ENCODE measurements at places on chromosomes 2 and 18.

DNA sequence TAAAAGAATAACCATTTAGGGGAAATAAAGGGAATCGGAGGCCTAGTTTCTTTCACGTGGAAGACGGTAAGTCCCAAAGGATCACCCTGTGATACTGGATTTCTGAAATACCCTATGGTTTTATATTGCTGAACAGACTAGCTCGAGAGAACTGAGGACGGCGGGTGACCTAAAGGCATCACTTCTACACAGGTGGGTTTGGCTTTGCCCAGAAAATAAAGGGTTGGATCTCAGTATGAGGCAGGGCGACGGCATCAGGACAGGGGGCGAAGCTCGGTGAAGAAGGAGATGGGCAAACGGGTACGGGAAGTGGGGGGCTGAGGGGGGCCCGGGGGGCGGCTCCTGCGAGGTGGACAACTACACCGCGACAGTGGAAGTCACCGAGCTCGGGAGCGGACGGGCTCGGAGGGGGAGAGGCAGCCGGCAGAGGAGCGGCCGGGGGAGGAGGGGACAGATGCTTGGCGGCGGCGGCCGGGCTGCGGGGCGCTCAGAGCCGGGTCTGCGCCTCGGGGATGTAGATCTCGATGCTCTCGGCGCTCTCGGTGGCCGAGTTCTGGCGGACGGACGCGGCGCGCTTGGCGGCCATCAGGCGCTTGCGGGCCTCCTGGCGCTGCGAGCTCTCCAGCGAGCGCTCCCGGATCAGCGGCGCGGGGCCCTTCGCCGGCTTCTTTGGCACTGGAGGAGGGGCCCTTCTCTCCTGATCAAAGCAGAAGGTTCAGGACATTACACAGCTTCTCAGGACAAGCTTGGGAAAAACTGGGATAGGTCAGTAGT lies 48.9 kb downstream of the TGIF1 start:
- no peak for DNase-seq

DNA sequence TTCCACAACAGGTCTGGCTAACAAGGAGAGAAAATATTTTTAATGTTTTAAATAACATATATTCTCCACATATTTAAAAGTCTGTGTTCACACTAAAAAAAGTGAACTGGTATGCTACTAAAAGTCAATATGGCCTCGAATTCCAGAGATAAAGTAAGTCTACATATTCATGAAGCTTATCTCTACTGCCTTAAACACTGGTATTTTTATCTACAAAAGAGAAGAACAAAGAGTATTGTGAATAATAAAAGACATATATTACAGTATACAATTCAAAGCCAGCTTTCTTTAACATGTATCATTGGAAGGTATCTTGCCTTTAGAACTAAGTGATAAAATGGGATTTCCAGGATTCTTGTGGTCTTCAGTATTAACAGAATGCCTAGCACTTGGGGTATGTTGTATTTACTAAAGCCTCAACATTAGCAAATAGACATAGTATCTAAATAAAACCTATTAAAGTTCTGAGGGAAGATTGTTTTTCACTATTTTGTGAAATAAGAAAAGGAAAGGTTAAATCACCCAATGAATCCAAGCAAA lies 302.8 kb upstream of the CCDC68 start:
- DNase-seq: no peak

DNA sequence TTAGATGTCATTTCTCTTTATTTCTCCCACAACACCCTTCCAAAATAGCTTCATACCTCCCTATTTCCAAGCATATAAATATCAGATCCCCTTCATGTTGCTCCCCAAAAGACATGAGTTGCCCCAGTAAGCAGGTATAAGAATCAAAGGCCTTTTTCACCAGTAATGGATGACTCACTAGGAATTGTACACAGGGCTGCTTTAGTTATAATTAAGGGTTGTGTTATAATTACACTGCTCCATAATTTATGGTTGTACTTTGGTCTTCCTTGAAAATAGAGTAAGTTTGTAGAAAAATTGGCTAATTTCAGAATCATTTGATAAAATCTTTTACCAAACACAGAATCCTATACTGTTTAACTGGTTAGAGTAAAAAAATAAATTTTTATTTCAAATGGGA lies 8.8 kb upstream of the AQP4 start:
- no peak for DNase-seq

DNA sequence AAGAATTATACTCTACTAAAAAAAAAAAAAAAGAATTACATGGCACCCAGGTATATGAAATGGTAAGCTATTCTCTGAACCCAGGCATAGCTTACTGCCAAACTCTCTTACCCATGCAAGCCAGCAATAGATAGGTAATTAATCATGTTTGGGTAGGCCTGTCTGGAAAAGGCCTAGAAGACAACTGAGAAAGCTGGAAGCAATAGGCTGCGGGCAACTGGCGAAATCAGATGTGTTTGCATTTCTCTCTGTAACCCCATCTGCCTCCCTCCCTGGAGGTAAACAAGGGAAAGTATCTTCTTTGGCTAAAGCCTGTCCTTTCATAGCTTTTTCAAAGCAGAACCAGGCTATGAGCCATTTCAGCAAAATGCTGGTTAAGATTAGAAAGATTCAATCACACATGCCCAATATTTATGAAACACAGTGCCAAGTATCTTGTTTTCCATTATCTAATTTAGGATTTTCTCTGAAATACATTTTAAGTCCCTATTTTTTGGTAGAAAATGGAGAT lies 934.8 kb upstream of the DDX18 start:
- no peak for DNase-seq

- DNase-seq: no peak
These were observed 205.2 kb downstream of the SCG2 start for GRCh38 chr2:223396993-223397392.

DNA sequence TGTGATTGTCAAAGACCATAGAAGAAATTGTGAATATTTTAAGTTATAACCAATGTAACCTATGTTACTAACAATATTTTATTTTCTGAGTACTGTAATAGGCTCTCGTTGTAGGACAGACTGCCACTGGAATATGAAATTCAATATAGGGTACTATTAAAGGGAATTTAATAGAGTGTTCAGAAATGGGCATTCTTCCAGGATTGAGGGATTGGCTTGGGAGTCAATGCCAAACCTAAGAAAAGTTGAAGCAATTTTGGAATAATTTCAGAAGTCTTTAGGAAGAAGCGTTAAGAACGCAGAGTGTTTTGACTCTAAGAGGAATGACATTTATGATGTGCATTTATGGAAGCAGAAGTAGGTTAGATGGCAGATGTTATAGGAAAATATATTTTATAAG lies 79.0 kb downstream of the ACVR2A start:
- no peak for DNase-seq

- no peak for DNase-seq
These were observed 77.5 kb downstream of the DIS3L2 start for GRCh38 chr2:232038881-232039485.

- no peak for DNase-seq
These were observed 1003.8 kb upstream of the DDX18 start for GRCh38 chr2:116810645-116811044.

DNA sequence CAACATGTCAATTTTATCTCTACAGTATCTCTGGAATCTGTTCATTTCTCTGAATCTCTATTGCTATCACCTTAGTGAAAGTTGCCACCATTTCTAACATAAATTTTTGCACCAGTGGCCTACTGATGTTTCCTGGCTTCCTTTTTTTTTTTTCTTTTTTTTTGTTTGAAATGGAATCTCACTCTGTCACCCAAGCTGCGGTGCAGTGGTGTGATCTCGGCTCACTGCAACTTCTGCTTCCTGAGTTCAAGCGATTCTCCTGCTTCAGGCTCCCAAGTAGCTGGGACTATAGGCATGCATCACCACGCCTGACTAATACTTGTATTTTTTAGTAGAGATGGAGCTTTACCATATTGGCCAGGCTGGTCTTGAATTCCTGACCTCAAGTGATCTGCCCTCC lies 35.1 kb downstream of the KCNJ13 start:
- no peak for DNase-seq

DNA sequence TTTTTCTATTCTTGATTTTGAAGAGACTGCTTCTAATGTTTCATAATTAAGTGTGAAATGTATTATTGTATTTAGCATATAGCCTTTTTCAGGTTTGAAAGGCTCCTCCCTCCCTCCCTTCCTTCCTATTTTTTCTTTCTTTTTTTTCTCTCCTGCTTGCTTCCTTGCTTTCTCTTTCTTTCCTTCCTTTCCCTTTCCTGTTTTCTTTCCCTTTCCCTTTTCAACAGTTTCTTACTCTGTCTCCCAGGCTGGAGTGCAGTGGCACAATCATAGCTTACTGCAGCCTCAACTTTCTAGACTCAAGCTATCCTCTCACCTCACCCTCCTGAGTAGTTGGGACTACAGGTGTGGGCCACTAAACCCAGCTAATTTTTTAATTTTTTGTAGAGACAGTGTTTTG lies 44.6 kb downstream of the RMDN2 start:
- no peak for DNase-seq

DNA sequence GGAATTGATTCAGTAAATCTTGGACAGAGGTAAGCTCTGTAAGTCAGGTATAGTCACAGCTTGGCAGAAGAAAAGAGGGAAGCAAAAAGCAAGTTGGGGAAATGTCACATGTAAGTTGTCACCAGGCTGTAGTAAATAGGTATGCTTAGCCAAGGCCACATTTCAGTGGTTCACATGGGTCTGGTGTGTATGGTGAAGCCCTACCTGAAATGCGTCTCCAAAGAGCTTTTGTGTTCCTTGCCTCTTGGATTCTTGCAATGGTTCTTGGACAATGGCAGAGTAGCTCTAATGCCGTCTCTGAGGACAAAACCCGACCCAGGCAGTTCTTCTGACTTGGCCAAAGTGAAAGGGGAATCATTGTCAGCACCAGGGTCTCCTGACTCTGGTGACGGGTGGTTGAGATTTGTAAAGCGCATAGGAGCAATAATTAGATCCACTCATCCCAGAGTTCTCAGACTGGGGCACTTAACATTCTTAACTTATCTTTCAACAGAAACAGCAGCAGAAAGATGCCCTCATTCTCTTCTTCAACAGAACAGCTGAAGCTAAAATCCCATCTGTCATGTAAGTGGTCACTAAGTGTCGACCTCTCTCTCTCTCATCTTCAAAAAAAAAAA lies 34.4 kb upstream of the RPL37A start:
- DNase-seq: no peak

GRCh38 chr2:237569041-237569440 lies 2.7 kb downstream of the PRLH start:
- no peak for DNase-seq

DNA sequence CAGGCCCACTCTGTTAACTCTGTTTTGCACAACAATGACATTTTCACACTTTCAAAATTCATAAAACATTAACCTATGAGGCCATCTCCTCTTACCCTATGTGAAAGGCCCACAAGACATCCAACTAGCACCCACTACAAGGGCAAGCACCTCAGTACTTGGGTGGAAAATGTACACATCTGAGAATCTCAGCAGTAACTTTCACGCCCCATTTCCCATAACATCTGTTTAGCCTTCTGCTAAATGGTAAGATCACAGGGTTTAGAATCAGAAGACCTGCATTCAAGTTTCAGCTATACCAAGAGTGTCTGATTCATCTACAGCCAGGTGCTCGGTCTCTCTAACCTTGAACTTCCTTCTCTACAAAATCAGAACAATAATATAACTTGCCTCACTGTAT lies 89.2 kb downstream of the SP100 start:
- DNase-seq: no peak

- no peak for DNase-seq
These were observed 123.4 kb downstream of the MRO start for GRCh38 chr18:50696436-50696835.

GRCh38 chr2:174666845-174667244 lies 69.2 kb upstream of the WIPF1 start:
- DNase-seq: no peak

DNA sequence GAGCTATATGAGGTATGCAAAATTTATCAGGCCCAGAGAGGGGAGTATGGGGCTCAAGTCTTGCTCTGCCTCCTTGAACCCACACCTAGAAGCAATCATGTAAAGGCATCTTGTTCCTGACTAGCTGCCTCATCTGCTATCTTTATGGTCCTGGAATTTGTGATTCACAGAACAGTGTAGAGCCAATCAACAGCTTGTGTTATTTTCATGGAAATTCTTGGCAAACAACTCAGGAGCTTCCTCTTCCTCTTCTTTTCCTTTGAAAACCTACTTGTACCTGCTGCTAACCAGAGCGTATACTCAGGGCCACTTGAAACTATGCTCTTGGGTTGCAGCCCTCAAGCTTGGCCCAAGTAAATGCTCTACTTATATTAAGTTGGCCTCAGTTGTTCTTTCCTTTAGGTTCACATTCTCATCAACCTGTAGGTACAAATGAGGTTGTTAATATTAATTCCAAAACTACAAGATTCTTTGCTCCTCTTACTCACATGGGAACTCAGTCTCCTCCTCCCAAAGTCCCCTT lies 3.5 kb upstream of the NOSTRIN start:
- DNase-seq: no peak

DNA sequence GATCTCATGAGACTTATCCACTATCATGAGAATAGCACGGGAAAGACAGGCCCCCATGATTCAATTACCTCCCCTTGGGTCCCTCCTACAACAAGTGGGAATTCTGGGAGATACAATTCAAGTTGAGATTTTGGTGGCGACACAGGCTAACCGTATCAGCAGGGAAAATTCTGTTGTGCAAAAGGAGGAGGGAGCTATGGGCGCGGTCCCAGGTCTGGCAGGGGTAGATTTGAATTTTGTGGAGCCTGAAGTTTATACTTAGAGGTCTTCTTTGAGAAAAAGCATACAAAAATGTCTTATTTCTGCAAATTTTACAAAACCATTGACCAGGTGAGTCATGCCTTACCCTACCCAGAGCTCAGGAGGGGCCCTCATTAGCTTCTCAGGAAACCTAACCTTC lies 36.6 kb downstream of the SLC4A3 start:
- DNase-seq: no peak

- DNase-seq: no peak
These were observed 229.4 kb downstream of the HAUS1 start for GRCh38 chr18:46333431-46334135.

DNA sequence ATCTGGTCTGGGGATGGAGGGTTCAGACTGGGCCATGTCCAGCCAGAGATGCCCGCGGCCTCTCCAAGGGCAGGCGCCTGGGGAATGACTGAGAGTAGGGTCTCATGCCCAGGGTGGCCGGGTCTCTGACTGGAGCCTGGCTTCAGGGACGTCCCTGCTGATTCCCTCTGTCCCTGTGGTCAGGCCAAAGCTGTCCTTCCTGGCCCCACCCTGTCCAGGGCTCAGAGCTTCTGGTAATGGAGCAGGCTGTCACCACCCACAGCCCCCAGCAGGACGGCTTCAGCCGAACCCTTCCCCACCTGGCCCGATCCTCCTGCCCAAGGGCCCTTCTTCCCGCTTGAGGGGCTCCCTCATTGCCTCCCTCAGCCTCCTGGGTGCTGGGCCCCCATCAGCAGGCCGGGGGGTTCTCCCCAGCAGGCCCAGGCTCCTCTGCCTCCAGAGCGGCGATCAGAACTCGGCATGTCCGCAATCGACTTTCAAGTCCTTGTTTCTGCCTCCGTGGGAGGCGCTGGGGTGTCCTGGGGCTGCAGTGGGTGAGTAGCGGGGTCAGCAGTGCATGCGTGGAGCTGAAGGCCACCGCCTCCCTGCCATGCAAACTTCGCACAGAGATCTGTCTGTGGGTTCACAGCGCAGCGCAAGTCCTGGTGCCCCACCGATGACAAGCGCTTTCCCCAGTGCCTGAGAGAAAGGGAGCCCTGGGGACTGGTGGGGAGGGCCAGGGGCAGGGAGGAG lies 18.3 kb downstream of the RAMP1 start:
- no peak for DNase-seq

GRCh38 chr18:74264303-74265020 lies 27.3 kb downstream of the CYB5A start:
- no peak for DNase-seq

- DNase-seq: no peak
These were observed 43.6 kb downstream of the NHEJ1 start for GRCh38 chr2:219116776-219117646.

GRCh38 chr2:69456950-69457445 lies 19.8 kb upstream of the NFU1 start:
- no peak for DNase-seq

Data from smooth muscle cell of the brain vasculature (primary cell).